ENCODE measurements at places on chromosomes 11 and 22.

- no peak for DNase-seq
These were observed 7.8 kb upstream of the TNFRSF13C start for GRCh38 chr22:41934284-41935014.

GRCh38 chr11:63144121-63144520 lies at the start of gene SLC22A24:
Gene SLC22A24, minus strand, starts transcription at chr11:63144221. Its CDS starts 442 bp downstream, at chr11:63143779.
- no peak for DNase-seq

DNA sequence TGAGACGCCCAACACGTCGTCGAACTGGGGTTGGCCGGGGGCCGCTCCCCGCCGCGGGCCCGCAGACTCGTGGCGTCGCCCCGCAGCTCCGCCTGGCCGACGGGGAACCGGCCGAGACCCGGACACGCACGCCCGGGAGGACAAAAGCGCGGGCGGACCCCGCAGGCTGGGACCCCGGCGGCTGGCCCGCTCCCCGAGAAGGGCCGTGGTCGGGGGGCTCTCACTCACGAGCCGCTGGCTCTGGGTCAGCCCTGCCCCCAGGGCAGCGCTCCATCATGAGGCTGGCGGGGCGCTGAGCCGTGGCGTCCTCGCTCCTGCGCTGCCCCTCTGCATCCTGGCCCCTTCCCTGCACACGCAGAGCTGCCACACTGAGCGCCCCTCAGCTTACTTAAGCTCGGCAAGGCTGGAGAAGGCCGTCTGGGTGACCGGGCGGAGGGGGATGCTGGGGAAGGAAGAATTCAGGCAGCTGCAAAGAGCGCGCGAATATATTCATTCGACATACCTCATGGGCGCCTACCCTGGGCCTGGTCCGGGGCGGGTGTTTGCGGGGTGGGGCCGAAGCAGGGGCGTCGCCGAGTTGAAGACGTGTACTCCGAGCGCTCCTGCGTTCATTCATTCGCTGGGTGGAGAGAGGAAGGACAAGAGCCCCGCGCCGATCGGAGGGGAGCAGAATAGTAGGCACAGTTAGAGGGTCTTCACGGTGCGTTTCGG lies 579 bp upstream of the CYB5R2 start:
- peak; percentile 27 for DNase-seq

DNA sequence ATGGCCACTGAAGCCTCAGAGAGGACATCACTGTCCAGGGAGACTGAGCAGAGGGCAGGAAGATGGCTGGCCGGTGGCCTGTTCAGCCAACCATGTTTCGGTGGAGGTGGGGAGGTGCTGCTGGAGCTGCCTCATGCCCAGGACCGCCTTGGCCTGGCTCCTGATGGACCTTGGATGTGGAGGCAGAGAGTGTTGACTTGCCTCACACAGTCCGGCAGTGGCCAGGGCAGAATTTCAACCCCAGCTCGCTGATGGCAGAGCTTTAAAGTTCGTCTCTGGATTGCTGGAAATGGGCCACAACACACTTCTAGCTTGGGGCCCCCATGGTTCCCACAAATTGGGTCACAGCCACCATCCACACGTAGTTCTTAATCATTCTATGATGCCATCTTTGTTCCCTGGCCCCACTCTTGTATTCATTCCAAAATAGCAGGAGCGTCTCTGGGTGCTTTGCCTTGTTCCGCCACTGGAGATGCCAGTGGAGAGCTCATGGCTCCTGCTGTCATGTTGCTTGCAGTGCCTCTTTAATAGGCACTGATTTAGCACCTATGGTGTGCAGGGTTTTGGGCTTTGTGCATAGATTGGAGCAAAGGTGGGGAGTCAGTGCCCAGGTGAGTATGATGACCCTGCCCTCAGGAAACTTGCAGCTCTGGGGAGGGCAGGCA lies 5.6 kb downstream of the MAPK8IP1 start:
- DNase-seq: no peak

DNA sequence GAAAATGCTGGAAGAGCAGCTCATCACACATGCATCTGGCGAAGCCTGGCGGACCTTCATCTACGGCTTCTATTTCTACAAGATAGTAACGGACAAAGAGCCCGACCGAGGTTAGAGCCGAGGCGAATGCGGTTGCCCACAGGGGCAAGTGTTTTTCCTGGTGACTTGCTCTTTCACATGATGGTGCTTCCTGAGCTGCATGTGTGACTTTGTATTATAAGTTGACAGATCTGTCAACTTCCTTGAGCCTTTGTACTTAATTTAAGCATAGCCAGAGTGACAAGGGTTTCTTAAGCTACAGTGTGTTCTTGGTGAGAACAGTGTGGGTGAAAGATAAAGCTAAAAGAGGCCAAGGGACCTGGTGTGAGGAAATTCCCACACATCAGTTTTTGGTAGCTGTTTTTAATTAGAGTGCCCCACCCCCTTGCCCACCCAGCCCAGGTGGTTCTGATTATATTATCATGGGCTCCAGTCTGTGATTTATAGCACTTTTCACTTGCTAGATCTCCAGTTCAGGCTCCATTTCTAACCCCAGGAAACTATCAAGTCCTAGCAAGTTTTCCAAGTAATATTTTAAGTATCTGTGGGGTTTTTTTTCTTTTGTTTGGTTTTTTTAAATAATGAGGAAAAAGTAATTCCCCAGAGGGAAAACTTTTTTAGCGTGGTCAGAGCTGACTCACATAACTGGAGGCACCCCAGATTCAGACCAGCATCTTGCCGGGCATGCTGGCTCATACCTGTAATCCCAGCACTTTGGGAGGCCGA lies 68.0 kb upstream of the YWHAH start:
- DNase-seq: no peak

GRCh38 chr22:17358415-17358814 lies 10.8 kb upstream of the CECR2 start:
- DNase-seq: no peak
